ENCODE measurements at places on chromosomes 4 and X. TPM values are rescaled to one million over a fixed set of nuclear protein-coding genes. Genes with fewer than 3 reads are reported as not detected.

The UGT2A1 gene
- not detected for total RNA-seq

The ARSJ gene
- 3.5 TPM for total RNA-seq

The SORCS2 gene
- total RNA-seq: 2.4 TPM

The CENPVL1 gene
- 5.2 TPM for total RNA-seq

DNA sequence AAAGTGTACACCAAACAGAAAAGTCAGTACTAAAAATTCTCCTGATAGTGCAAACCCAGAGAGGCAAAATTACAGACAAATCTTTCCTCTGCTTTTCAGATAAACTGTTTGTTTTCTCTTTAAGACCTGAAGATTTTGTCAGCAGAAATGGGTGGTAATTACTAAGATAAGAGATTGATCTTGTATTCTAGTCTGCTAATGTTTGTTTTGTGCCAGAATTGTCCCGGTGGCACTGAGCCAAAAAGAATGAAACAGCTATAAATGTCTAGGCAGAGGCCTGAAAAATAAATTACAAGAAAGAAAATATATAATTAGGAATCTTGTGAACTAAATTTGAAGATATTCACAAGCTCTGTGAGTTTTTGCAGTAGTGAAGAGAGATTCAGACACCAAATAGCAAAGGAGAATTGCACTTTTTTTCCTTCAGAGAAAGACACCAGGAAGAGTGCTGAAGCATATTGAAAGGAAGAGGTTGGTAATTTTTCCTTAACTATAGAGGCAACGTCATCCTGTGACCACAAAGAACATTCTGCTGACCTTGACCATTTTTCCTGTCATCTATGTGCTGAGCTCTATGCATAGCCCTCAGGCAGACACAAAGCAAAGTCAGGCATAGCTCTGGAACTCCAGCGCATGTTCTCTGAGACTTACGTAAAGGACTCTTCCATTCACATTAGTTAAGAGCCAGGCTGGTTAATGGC lies 314.5 kb upstream of the RASGEF1B start:
- no peak for DNase-seq

DNA sequence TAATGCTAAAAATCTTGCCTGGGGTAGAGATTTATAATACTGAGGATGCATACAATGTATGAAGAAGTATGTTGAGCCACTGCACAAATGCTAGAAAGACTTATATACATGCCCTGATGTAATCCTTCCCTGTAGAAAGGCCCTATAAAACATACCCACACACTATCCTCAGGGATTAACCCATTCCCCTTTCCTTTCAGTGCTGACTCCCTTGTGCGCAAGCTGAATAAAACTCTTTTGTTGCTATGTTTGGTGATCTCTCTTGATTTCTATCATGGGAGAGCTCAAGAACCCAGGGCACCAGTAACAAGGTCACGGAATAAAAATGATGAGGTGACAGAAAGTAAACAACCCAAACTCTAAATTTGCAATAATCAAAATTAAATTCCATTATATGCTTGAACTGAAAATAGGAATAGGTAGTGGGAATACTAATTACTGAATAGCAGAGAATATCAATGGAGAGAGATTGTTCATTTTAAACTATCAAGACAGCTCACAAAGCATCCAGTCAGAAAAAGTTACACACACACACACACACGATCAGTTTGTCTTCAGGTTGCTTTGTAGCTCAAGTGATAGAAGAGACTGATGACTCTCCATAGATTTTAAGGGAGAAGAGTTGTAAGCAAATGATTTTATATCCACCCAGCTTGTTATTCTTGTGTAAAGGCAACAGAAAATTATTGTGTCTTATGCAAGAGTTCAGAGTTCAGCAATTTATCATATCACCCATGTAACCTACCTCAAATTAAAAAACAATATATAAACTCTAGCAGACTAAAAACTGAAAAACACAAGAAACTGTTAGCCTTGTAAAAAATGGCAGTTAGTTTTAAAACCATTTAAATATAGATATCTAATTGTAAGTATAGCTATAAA lies 14.8 kb downstream of the TIGD2 start:
- no peak for DNase-seq

DNA sequence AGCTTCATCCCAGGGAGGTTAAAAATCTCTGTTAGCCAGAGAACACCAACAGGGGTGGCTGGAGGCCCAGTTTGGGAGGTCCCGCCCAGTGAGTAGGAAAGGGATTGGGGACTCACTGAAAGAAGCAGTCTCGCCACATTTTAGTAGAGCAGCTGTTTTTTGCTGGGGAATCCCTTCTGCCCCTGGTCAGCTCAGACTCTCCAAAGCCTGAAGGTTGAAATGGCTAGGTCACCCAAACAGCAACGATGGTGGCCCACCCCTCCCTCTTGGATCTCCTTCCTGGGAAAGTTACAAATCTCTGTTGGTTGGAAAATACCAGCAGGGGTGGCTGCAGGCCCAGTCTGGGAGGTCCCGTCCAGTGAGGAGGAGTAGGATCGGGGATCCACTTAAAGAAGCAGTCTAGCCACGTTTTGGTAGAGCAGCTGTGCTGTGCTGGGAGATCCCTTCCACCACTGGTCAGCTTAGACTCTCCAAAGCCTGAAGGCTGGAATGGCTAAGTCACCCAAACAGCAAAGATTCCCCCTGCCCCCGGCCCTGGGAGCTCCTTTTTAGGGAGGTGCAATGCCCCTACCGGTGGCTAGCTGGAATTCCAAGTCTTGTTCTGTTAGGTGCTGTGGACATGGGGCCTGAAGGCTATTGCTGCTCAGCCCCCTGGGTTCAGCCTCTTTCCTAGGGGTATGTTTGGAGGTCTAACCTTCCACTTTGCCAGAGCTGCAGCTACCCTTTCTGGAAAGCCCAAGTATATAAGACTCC lies 40.0 kb upstream of the TEX13A start:
- no peak for DNase-seq

GRCh38 chr4:3673176-3673575 lies 93.0 kb upstream of the ADRA2C start:
- no peak for DNase-seq

- DNase-seq: no peak
Observed at GRCh38 chr4:172104539-172104938, 291.3 kb downstream of the GALNTL6 start.

DNA sequence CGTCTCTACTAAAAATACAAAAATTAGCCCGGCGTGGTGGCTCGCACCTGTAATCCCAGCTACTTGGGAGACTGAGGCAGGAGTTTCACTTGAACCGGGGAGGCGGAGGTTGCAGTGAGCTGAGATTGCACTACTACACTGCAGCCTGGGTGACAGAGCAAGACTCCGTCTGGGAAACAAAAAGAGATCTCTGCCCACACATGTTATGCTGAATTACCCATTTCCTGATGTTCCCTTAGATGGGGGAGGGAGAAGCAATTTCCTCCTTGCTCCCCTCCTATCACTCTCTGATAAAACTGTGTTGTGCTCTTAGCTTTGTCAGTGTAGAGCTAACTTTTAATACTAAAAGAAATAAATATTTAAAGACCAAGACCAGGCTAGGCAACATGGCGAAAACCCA lies 102.5 kb downstream of the LARP7 start:
- no peak for DNase-seq

- DNase-seq: no peak
Observed at GRCh38 chr4:101294597-101294996, 52.7 kb downstream of the PPP3CA start.

All from GM23338 (cell line).